H7 (cell line): ENCODE measurements at places on chromosomes 1 and 21.

- no peak for DNase-seq
Measured at GRCh38 chr1:201582705-201583442, 43.9 kb downstream of the NAV1 start.

DNA sequence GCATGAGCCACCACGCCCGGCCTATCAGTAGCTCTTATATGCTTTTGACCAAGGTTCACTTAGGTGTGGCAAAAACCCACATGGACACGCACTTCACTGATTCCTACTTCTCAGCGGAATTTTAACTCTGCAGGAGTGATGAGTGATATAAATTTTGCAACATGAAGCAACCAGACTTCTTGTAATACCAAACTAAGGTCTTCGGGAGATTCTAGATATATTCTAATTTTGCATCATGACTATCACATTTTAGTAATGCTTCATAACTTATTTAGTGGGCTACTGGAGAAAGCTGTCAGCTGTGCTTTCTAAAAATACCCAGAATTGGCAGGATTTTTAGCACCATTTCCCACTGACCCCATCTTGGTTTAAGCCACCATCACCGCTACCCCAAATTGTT is 27.8 kb downstream of the RHCE start:
- DNase-seq = no peak

- DNase-seq = no peak
Measured at GRCh38 chr1:57623039-57623790, 199.4 kb upstream of the DAB1 start.

DNA sequence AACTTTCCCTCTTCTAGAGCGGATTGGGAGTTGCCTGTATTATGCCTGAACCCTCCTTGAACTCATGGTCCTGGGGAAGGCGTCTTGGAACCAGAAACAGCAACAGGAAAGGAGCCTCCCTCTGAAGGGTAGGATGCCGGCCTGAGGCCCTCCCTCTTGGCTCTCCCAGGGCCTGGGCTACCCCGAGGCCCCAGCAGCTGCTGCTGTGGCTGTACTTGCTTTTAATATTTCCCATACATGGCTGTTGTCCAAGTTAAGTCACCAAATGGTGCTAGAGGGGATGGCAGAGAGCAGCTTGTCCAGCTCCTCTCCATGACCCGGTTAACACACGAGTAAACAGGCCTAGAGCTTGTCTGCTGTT is 10.5 kb downstream of the CHRNB2 start:
- no peak for DNase-seq

DNA sequence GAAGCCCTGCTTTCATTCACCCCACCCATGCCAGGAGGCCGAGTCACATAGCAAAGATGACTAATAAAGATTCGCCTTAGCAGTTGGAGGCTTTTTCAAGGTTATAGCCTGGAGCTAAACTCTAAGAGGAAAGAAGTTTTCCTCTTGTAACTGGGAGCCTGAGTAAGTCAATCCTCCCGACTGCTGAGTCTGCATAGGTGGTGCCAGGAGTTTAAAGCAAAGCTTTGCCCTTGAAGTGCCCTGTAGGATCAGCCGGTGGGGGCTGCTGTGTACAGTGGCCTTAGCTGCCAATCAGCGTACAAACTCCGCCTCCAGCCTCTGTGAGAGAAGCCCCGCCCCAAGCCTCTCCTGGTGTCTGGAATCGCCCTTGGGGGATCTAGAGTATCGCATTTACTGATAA is 147.5 kb upstream of the SPATA6 start:
- peak; percentile 74 for DNase-seq

- no peak for DNase-seq
Measured at GRCh38 chr21:14092834-14093560, 117.8 kb downstream of the LIPI start.

GRCh38 chr1:65310078-65310587 is 790 bp downstream of the DNAJC6 start:
- DNase-seq = peak; percentile 75

- peak; percentile 76 for DNase-seq
Measured at GRCh38 chr1:223748405-223748772, 36.0 kb downstream of the CAPN2 start.

DNA sequence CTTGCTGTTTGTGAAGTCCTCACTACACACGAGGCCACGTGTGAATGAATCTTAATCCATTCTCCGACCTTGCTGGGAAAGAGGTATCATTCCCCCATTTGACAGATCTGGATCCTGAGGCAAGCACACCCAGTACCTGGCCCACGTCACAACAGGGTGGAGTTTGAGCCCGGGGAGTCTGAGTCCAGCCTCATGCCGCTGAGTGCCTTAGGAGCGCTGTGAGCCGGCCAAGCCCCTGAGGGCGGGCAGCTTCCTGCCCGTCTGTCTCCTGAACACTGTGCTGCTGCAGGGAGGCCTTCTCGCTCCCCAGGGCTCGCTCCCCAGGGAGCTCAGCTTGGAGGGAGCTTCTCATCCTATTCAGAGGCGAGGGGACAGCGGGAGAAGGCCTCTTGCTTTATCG is 29.7 kb downstream of the SLC45A1 start:
- DNase-seq = no peak

DNA sequence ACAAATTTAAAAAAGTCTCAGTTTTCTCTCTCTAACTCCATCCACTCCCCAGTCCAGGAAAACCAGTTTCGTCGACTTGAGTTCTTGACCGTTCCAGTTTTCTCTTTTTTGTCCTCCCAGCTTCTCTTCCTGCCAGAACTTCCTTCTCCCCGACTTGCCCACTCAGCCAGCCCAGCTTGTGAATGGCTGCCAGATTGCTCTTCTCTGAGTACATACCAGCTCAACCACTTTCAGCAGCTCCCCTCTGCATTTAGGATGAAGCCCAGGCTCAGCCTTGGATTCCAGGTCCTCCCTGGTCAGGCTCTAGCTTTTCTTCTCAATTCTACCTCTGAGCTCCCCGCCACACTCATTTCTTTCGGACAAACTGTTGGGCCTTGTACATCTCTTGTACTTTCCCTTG is 1.4 kb downstream of the DIO1 start:
- no peak for DNase-seq

GRCh38 chr1:66490816-66491215 is 43.1 kb upstream of the SGIP1 start:
- DNase-seq = no peak

GRCh38 chr21:33651965-33652680 is 9.8 kb downstream of the ITSN1 start:
- no peak for DNase-seq

- DNase-seq = no peak
Measured at GRCh38 chr1:77143529-77144121, 75.6 kb downstream of the PIGK start.

DNA sequence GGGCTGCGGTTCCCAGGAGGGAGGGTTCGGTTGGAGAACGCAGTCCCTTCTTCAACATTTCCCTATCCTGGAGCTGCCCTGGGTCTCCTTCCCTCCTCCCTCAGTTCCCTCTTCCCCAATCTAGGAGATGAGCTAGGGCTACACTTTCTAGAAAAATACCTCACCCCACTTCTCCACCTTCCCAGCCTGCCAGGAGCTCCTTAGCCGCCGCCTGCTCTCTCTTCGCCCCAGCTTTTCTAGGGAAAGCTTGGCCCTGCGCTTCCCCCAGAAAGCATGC is 488 bp upstream of the ADAMTS1 start:
- DNase-seq = no peak

- DNase-seq = no peak
Measured at GRCh38 chr21:35190201-35190701, 141.1 kb upstream of the RUNX1 start.

DNA sequence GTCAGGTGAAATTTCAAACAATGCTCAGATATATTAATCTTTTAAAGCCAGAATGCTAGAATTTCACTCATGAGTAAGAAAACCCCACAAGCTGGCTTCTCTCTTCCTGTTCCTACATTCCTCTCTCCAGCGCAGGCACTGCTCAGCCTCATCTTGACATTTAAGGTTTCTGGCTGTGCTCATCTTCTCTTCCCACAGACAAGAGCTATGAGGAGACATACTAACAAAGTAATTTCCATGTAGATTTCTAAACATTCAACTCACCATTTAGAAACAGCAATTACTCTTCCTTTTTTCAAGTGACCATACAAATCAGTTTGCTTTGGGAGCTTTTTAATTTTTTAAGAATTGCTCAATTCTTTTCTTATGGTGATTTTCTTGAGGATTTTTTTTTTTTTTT is 7.8 kb upstream of the LRRC8D start:
- no peak for DNase-seq

DNA sequence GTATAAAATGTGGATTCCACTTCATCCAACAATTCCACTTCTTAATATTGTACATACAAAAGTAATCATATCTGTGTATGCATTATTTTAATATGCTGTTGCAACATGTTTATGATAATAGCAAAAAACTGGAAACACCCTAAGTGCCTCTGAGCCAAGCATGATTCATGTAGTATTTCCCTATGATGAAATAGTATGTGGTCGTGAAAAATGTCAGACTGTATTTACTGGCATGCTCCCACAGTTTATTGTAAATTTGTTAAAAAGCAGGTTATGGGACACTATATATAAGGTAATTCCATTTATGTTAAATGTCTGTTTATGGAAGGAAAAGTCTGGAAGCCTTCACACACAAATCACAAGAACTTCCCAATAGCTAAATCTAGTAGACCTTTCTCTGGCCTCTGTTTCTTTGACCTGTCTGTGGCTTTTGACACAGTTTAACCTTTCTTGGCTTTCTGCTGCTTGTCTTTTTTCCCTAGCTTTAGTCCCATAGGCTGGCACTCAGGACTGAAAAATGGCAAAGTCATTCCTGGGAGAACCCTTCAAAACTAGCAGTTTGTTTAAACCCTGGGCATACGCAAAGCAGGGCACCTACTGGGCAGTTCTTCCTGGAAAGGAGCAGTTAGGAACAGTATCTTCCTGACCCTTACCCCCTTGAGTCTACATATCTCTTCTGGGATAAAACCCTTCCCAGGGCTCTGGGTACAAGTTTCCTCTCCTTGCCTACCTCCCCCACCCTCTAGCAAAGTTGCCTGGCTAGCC is 65.4 kb upstream of the ARTN start:
- DNase-seq = no peak

DNA sequence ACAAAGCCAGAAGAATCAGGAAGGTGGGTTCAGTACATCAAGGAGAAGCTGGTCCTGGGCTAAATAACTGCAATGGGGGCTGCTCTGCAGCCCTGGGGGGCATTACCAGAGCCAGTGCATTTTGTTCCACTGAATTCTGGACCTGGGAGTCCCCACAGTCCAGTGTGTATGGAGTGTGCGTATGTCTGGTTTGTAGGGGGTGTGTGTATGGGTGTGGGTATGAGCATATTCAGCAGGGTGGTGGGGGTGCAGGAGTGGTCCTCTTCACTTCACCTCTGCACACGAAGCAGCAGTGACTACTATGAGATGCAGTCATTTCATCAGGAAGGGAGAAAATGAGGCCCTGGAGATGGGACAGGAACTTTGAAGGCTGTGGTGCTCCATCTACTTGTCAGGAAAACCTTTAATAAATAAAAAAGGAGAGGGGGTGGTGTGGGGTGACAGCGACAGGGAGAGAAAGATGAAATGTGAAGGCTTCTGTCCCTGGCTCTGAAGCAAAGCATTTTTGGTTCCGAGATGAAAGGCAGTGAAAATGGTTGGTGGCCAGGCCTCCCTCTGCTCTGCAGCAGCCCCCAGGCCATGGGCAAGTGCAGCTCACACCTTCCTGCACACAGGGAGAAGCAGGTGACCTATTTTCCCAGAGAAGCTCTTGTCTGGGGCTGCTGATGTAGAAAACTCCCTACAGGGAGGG is 121.5 kb upstream of the CACHD1 start:
- DNase-seq = no peak

DNA sequence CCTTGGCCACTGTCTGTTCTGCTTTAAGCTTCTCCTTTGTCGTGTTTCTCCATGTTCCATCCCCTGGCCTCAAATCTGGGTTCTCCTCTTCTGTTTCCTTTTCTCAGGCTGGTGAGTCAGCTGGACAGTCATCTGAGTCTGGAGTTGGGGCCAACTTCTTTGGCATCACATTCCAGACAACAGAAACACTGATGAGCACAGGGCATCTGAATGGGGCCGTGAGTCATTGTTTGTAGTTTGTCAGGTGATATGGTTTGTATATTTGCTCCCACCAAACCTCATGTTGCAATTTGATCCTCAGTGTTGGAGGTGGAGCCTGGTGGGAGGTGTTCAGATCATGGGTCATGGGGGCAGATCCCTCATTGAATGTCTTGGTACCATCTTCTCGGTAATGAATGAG is 14.3 kb upstream of the OLIG2 start:
- DNase-seq = no peak

DNA sequence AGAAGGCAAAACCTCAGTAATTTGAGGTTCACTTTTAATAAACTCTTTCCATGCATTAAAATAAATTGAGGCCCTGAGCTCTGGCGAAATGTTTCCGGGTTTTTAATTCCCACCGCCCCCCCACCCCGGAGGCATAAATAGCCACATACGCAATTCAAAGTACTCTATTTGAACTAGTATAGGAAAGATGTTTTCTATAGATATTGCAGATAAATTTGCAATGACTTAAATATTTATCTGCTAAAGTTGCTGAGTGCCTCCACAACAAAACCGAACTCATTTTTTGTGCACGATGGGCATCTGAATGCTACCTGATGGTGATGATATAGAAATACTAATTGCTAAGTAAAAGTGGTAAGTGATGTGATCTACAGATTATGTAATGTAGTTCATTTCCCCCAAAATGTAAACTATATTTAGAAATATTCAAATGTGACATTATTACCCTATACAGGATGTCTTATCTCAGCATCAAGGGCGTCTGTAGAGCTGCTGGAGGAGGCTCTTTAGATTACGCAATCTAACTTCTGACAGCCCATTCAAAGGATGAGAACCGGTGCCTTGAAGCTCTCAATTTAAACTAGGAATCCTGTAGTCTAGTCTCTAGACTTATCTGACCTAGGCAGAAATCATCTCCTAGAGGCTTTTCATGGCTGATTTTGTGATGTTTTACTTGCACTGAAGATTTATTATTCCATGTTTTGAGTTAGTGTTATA is 8.5 kb downstream of the IRF2BP2 start:
- DNase-seq = no peak

DNA sequence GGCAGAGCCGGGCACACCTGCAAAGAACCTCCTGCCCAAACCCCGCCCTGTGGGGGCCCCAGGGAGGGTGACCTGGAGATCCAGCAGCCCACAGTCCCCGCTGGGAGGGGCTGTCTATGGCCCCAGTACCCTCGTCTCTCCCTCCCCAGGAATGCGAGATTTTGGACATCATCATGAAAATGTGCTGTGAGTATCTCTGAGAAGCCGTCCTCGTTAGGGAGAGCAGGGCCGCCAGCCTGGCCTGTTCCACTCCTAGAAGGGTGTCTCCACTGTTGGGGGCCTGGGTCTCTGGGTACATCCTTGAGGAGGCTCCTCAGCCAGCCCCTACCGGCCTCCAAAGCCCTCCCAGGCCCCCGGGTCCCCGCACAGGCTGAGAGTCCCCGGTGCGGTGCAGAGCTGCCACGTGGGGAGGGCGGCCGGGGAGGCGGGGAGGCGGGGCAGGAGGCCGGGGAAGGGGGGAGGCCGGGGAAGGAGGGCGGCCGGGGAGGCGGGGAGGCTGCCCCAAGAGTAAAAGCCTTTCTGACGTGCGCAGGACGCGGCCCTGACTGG is 18.7 kb downstream of the COL6A1 start:
- peak; percentile 54 for DNase-seq

- no peak for DNase-seq
Measured at GRCh38 chr21:24367936-24368335, 1239.3 kb downstream of the MRPL39 start.

- no peak for DNase-seq
Measured at GRCh38 chr1:159921251-159921650, 4.1 kb downstream of the TAGLN2 start.

- DNase-seq = no peak
Measured at GRCh38 chr1:17263936-17264335, 15.0 kb downstream of the PADI3 start.

GRCh38 chr1:69122373-69122772 is 445.3 kb upstream of the LRRC7 start:
- DNase-seq = no peak
